ENCODE measurements at places on chromosomes 11 and 22.

GRCh38 chr22:22882033-22882717 is 5.4 kb upstream of the IGLL5 start:
- no peak for DNase-seq

- DNase-seq: no peak
Measured at GRCh38 chr11:16326679-16327297, 29.6 kb downstream of the SOX6 start.

- no peak for DNase-seq
Measured at GRCh38 chr22:20591295-20591645, 83.9 kb downstream of the MED15 start.

DNA sequence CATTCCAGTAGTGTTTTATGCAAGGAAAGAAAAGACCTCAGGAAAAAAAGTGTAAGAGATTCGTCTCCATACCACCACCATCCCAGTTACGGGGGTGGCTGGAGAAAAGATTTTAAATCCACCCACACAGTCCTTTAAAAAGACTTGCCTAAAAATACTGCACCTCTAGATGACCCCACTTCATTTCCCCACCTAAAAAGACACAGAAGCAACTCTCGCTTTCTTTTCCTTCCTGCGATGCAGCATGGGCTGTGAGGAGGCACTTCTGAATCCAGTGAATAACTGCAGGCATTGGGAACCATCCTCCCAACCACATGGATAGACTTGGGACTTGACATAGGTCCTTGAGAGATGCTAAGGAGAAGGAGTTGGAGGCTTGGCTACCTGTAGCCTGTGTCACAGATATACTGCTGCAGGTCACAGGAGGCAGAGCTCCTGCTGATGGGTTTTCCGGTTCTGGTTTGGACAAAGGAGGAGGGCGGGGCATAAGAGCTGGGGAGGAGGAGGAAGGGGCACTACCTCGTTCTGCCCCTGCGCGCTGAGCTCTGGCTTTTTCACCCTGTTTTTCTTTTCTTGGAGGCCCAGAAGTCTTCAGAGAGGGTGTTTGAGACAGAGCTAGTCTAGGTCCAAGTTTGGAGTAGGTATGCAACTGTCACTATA is 285.9 kb downstream of the NTM start:
- DNase-seq: no peak

GRCh38 chr11:28243581-28243980 is 135.4 kb downstream of the METTL15 start:
- DNase-seq: no peak

Measured in amygdala (tissue), 56 donors.